Activated CD4-positive, alpha-beta T cell treated with anti-CD3 and anti-CD28 coated beads for 24 hours (primary cell): ENCODE measurements at places on chromosomes 7 and 10.

DNA sequence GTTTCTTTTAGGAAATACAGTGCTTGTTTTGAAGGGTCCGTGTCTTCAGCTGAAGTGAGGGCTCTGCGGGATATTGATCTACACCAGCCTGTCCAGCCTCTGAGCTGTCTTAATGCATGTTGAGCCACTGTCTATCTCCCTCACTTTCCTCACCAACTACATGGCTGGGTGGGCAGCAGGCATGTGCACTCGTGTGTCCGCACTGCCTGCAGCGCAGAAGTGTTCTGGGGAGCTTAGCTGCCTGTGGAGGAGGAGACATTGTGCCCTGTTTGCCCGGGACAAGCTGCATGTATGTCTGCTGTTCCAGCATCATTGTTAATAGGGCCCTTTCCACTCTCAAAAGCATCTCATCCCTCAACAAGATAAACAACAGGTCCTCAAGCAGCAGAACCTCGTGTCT lies 133.1 kb upstream of the EEPD1 start:
- DNase-seq = no peak

GRCh38 chr10:93461109-93461806 lies 20.9 kb downstream of the MYOF start:
- DNase-seq = no peak

DNA sequence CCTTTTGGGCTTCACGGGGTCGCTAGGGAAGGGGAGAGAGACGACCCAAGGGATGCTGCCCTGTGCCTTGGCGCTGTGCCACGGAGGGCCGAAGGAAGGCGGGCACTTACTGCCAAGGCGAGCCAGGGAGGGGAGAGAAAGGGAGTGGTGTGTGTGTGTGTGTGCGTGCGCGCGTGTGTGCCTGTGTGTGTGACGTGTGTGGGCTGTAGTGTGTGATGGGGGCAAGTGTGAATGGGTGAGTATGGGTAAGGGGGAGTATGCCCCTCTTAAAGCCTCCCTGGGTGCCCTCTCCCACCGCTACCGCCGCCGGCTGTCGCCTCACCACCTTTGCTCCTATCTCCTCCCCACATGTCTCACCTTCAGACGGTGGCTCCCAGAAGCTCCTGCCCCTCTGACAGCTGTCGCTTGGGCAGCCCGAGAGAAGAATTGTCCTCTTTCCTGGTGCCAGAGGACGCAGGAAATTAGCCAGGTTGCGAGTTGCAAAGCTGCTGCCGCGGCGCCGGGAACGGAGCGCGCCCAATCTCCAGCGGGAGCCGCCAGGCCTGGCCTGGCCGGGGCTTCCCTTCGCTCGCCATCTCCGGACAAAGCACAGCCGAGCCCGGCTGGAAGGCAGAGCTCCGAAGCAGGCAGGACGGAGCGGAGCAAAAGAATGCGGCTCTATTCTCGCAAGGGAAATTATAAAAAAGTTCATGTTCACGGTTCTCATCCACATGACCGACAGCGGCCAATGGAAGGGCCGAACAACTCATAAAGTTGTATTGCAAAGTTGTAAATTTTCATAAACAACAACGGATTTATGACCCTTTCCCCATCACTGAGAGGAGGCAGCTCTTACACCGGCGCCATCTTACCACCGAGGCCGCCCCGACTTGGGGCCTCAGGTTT lies at the start of gene HOXA3:
Gene HOXA3, minus strand, starts transcription at position 653 of the 885 bp plus-strand sequence. CDS start 41,943 bp downstream, outside the sequence.
- no peak for DNase-seq

DNA sequence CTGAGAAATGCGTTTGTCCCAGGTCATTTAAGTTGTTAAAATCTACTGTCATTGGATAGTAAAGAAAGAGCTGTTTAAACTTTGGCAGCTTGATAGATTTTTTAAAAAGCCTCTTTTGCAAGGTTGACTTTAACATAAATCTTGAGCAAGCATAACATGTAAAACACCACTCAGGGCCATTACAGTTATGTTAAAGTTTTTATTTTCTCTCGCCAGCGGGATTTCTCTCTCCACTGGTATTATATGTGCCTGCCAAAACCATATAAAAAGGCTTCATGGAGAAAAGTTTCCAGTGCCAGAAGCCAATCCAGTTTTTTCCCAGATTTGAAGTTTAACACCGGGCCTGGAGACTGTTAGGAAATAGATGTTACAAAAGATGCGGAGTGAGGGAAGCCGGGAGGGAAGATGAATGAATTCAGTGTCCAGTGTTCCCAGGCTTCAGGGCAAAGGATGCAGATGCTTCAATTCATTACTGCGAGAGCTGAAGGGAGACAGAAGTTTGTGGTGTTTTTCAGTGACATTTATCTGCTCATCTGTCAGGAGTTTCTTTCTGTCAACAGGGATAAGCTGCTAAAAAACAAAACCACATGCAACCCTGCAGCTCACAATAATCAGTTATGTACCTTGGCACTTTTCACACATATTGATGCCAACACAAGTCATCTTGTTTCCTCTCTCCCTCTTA lies 155.5 kb downstream of the SPAG6 start:
- DNase-seq = no peak

DNA sequence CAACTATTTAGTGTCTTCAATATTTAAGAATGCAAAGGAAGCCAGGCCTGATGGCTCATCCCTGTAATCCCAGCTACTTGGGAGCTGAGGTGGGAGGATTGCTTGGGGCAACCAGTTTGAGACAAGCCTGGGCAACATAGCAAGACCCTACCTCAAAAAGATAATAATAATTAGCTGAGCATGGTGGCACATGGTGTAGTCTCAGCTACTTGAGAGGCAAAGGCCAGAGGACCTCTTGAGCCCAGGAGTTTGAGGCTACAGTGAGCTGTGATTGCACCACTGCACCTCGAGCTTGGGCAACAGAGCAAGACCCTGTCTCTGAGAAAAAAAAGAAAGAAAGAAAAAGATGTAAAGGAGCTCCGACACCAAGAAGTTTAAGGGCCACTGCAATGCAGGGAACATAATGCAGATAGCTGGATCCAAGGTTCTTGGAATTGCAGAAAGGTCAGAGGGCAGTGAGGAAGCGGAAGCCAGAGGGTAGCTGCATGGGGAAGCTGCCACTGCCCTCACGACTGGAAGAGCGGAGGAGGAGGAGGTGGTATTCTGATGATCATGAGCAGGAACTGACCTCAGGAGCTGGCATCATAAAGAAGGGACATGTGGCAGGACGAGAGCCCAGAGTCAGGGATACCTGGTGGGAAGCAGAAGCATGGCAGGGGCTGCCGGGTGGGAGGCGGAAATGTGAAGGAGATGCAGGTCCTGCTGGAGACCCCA lies 60.2 kb upstream of the PODXL start:
- no peak for DNase-seq

- DNase-seq = no peak
Observed at GRCh38 chr7:44535348-44536064, 5.6 kb downstream of the NPC1L1 start.

- no peak for DNase-seq
Observed at GRCh38 chr7:104414216-104414615, 85.8 kb downstream of the LHFPL3 start.

GRCh38 chr10:18222866-18223265 lies 82.6 kb downstream of the CACNB2 start:
- no peak for DNase-seq

- no peak for DNase-seq
Observed at GRCh38 chr7:122864016-122864415, 22.2 kb downstream of the CADPS2 start.

GRCh38 chr10:100986623-100986951 lies 710 bp downstream of the MRPL43 start:
- no peak for DNase-seq

- no peak for DNase-seq
Observed at GRCh38 chr7:84654273-84654672, 459.7 kb upstream of the SEMA3A start.
